ENCODE measurements at places on chromosomes 16 and 17.
A peak's percentile ranks its signal among the peaks of the same experiment; 100 is the strongest.

GRCh38 chr17:79696610-79696982 is 34.1 kb upstream of the ENPP7 start:
- no peak for DNase-seq

- peak; percentile 76 for DNase-seq
These were observed 81.1 kb downstream of the MAF start for GRCh38 chr16:79519448-79519847.

DNA sequence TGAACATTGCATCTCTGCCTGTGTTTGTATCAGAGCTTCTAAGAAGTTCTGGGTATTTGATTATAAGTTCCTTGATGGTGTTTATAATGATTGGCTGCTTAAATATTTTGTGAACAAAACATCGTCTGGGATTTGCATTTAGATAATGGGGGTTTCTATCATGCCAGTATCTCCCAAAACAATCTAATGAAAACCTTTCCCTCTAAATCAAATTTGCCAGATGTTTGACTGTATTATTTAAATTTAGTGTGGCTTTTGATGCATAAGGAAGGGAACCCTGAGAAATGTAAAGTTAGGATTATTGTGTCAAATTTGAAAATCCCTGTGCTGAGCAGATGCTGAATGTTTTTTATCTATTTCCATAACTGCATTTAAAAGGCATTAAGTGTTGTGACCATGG is 159.9 kb downstream of the HS3ST3A1 start:
- no peak for DNase-seq

DNA sequence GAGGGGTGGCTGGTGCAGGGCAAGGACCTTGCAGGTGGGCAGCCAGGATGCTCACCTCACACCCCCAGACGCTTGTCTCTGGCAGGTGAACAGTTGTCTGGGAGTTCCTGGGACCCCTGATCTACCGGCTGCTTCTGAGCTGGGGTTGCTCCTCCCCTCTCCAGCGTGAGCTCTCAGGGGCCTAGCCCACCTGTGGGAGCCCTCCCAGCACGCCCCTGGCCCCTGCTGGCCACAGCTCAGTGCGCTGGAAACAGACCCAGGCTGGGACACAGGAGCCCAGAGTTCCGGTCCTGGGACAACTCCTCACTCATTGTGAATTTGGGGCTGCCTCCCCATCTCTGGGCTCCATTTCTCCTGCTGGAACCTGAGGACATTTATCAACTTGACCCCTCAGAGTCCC is 30.3 kb downstream of the ARHGAP23 start:
- no peak for DNase-seq

DNA sequence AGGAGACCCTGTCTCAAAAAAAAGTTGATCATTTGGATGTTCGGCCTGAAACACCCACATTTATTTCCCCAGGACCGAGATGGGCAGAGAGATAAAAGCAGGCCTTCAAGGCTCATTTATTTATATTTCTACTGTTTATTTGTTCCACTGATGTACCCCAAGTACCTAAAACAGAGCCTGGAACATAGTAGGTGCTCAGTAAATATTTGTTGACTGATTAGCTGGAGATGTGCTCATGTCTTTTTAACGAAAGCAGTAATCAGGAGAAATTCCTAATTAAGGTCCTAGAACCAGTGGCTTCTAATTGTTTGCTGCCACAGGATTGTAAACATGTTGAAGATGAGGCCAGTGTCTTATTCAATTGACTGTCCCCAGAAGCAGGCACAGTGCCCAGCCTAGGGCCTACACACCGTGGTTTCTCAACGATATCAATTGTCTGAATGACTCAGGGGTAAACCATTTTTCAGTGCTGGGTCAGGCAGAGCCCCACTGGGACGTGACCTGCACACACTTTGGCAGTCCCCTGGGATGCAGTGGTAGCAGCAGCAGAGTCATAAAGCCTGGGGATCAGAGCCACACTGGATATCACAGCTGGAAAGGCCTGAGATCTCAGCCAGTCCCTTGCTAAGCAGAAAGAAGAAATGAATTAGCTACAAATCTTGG is 34.8 kb downstream of the SOST start:
- peak; percentile 10 for DNase-seq

Measured in OCI-M1 (cell line).